ENCODE measurements at places on chromosomes 7 and 10.

DNA sequence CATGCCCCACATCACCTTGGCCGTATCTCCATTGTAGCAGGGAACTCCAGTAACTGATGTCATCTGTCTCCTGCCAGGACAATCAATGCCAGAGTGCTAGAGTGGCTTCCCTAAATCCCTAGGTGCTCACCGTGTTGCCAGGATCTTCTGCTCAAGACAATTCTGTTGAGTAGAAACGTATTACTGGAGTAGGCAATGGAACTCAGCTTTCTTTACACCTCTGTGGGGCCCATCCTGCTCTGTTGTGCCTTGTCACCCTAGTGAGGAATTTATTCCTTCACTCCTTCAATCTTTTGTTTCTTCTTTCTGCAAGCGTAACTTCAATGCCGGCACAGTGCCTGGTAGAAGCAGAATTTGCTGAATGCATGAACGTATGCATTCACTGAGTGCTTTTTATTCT is 305.5 kb upstream of the ZMIZ1 start:
- DNase-seq = no peak

GRCh38 chr10:111128331-111129180 is 51.7 kb downstream of the ADRA2A start:
- DNase-seq = peak; percentile 49

GRCh38 chr10:88428442-88428841 is 154.7 kb downstream of the RNLS start:
- no peak for DNase-seq

- no peak for DNase-seq
Observed at GRCh38 chr7:44631458-44632115, 25.2 kb downstream of the OGDH start.

- DNase-seq = no peak
Observed at GRCh38 chr7:51045319-51046102, 262.8 kb upstream of the GRB10 start.

DNA sequence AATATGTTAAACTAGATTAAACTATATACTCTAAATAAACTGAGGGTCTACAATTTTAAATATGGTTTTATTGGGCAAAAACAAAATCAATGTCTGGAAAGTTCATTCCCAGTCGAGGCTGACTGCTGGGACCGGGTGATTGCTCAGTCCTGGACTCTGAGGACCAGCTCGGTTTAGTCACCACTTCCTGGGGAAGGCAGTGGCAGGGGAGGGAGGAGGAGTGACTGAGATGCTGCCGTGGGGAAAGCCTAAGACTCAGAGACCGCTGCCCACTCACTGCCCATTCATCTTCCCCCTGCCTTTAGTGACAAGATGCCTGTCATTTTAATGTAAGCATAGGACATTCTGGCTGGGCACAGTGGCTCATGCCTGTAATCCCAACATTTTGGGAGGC is 29.0 kb downstream of the ATOH7 start:
- no peak for DNase-seq

GRCh38 chr10:132958883-132959558 is 16.7 kb upstream of the CFAP46 start:
- no peak for DNase-seq

GRCh38 chr7:39950473-39951225 is 593 bp downstream of the CDK13 start:
- peak; percentile 50 for DNase-seq

GRCh38 chr10:28765641-28766040 is 88.3 kb downstream of the BAMBI start:
- DNase-seq = no peak

DNA sequence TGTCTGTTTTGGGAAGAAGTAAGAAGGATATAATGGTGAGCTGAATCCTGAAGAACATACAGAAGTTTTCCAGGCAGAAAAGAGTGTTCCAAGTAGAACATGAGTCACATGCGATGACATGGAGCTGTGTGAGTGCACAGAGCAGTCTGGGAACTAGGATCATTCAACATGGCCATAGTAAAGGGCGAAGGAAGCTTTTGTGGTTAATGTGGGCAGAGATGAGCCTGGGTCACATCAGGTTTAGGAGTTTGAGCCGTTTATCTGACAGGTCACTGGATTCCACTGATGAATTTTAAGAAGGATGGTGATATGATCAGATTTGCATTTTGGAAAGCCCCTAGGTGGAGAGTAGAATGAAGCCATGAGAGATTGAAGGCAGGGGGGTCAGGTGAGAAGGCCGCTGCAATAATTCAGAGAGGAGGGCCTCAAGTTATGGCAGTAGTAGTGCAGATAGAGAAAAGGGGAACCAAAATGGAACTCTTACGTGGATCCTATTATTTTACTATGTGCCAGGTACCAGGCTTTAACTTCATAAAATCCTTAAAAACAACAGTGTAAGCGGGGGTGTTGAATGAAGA is 171.3 kb downstream of the RNLS start:
- DNase-seq = no peak

- no peak for DNase-seq
Observed at GRCh38 chr10:34960983-34961382, 129.2 kb downstream of the CUL2 start.

- no peak for DNase-seq
Observed at GRCh38 chr10:23406409-23406808, 32.5 kb upstream of the OTUD1 start.

GRCh38 chr10:96719850-96720421 is 378 bp downstream of the PIK3AP1 start:
- peak; percentile 78 for DNase-seq

- no peak for DNase-seq
Observed at GRCh38 chr10:20922451-20922850, 25.3 kb upstream of the NEBL start.

- DNase-seq = no peak
Observed at GRCh38 chr7:93054975-93055374, 62.8 kb downstream of the SAMD9 start.

GRCh38 chr10:123746061-123746460 is 79.9 kb downstream of the GPR26 start:
- DNase-seq = no peak

DNA sequence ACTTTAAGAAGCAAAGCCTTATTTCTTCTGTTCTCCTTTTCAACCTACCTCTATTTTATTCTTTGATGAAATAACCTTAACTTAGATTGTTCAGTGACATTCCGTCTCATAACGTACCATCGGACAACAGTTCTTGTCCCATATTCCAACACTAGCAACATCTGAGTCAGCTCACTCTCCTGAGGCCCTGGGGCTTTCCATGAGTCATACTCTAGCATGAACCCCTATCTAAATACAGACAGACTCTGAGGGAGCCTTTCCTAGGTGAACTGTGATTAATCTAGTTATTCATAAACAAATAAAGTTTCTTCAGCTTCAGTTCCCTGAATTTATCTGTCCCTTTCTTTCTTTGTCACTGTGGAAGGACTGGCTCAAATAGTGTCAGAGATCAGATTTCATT is 168.7 kb upstream of the LYZL1 start:
- no peak for DNase-seq

- no peak for DNase-seq
Observed at GRCh38 chr10:90413196-90413595, 444.6 kb downstream of the HTR7 start.

DNA sequence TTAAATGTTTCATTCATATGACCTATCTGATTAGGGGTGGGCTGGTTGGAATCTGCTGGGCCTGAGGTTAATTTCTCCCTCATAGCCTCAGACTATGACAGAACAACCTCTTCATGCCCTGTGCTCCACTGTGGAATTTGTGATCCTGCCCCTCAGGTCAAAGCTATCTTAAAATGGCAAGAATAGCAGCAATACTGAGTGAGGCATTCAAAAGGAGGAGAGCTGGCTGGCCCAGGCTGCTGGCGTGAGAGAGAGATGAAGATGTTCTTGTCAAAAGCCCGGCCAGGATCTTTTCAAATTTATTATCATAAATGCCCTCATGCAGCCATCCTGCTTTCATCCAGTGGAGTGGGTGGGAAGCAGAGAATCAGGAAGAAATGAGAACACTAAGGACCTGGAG is 41.8 kb upstream of the PLCE1 start:
- DNase-seq = no peak

GRCh38 chr7:121537031-121537430 is 140.9 kb upstream of the FAM3C start:
- no peak for DNase-seq

DNA sequence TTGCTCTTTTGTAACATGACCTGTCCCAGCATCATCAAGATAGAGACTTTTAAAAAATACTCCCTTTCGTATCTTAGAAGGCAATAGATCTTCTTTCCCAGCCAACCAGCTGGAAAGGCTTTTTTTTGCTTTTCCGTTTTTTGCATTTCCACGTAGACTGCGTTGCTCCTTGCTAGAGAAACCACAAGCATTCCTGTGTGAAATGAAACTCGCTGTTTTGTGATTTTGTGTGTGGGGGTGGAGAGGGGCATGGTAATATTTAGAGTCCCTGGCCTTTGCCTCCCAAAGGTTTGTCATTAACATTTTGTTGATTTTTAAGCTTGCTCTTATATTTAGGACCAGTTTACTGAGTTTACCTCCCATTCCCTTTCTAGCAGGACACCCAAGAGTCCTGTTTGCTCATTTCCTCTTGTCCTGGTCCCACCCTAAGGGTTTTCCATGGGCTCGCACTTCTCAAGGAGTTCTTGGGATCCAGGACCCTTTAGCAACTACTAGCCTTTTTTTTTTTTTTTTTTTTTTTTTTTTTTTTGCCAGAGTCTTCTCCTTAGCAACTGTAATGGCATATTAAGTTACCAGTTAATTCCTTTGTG is 243.6 kb downstream of the BICC1 start:
- no peak for DNase-seq

DNA sequence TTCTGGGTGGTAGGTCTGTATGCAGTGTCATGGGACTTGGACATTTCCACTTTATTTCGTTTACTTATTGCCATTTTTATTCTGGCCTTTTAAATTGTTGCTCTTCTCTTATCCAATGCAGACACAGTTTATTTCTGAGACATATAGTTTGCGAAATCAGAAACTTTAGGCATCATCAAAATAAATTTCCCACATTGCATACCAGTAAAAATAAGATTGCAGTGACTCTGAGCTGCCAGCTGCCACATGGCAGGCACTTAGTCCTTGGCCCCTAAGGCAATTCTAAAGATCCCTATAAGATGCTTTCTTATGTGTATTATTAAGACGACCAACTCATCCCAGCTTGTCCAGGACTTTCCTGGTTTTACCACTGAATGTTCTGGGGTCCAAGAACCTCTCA is 81.8 kb upstream of the ANKRD1 start:
- no peak for DNase-seq

DNA sequence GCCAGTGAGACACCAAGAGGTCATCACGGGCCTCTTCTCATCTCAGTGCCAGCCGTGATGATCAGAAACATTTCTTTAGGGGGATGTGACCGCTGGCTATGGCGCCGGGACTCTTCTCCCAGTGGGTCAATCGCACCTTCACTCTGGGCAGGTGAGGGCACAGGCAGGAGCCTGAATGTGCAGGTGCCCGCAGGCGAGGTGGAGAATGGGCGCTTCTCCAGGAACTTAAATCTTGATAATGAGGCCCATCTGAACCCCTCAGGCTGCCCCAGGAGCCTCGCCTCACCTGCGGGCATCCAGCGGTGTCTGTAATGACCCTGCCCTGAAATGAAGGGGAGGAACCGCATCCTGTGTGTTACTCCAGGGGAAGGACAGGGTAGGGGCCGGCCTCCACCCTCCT is 204.7 kb downstream of the ADARB2 start:
- no peak for DNase-seq

DNA sequence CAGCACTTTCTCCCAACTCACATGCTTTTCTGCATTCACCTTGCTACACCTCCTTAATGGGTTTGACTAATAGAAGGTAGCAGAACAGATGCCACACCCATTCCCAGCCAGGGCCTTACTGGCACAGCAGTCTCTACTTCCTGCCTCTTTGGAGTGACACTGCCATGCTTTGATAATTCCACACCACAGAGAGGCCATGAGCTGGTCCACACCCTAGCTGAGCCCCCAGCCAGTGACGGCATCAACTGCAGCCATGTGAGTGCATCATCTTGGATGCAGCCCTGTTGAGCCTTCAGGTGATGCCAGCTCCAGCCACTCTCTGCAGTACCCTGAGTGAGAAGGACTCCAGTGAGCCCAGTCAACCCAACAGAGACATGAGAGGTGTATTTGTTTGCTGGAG is 27.5 kb upstream of the EZH2 start:
- no peak for DNase-seq

DNA sequence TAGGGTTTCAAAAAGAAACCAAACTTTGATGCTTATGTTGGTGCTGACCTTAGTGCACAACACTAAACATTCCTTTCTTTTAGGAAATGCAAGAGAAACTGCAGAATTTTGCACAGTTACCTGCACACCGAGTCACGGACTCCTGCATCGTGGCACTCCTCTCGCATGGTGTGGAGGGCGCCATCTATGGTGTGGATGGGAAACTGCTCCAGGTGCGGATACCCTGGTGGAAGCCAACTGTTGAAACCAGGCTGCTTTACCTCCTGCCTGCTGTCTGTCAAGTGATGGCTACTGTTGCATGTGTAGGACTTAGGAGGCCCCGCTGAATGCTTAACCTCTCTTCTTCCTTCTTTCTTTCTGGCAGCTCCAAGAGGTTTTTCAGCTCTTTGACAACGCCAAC is 11.7 kb downstream of the CASP2 start:
- DNase-seq = peak; percentile 62

- no peak for DNase-seq
Observed at GRCh38 chr7:150322114-150322832, 882 bp upstream of the LRRC61 start.

DNA sequence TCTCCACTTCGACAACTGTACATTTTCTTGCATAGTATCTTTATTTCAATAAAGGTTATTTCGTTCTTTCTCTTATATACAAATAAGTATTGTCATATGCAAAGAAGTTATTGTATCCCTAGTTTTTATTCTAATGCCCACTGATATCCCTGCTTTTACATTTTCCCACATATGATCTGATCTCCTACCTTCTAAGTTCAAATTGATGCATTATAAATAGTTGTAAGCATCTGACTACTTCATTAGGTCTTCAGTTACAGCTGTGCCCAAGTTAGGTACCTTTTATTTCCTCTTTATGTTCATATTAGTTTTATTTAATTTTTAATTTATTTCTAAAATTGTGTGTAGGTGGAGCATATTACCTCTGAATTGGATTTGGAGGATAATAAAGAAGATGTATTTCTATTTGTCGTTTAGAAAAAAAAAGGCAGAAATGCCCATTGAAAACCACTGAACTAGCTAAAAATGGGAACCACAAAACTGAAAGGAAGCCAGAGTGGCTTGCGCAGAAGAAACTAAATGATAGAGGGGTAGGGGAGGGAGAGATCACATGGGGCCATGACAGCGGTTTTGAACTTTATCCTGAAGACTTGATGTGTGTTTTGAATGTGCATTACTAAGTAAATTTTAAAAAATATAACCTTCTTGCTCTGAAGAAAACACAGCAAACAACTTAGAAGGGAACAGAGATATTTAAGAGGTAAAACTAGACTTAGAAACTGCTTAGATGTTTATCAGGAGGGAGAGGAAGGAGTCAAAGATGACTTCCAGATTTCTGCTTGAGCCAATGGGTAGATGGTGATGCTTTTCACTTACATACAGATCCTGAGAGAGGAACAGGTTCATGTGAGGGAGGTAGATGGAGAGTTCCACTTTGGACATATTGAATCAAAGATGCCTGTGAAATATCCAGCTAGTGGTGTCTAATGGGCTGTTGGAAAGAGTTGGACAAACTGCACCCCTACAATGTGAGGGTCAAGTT is 9.3 kb upstream of the ZC3HAV1L start:
- no peak for DNase-seq

GRCh38 chr10:103548581-103549348 is 55.3 kb downstream of the NEURL1 start:
- no peak for DNase-seq

Measured in ELF-1 (cell line).